Aorta (tissue), 5 donors: ENCODE measurements at places on chromosomes 2 and 18. TPM values are rescaled to one million over a fixed set of nuclear protein-coding genes. Genes with fewer than 3 reads are reported as not detected.

The CDK15 gene
- 7.7 TPM for total RNA-seq

The LHCGR gene
- 0.42 TPM for total RNA-seq

The SH3RF3 gene
- total RNA-seq = 24.4 TPM

- no peak for DNase-seq
Measured at GRCh38 chr2:233977296-233977837, 60.2 kb downstream of the TRPM8 start.

GRCh38 chr18:47149457-47150028, 757 bp downstream of the HDHD2 start:
- no peak for DNase-seq

DNA sequence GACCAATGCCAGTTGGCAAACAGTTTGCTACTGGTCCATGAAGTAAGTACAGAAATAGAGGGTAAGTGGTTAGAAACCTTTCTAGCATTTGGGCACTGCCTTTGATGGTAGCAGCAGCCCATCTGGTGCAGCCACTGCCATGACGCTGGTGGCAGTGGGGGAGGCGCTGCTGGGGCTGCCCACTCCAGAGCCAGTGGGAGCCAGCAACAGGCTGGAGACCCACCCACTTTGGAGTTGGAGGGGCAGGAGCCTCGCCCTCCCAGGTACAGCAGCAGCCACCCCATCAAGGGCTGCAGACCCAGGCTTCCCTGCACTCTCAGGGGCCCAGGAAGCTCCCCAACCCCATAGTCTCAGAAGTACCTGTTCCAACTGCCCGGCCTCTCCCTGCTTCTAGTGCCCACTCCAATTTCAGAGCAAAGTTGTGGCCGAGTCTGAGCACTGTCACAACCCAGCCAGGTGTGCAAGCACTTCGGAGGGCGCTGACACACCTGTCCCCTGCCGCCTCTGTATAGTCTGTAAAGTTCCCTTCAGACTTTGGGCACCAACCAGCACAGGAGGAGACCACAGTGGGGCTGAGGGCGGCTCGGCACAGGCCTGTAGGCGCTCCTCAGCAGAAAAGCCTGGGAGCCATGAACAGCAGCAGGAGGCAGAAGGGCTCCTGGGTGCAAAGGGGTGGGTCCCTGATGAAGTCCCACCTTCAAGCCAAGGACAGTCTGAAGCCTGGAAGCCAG, 125.6 kb upstream of the CCDC150 start:
- DNase-seq = no peak

- peak; percentile 90 for DNase-seq
Measured at GRCh38 chr18:57803103-57803969, at the start of gene ATP8B1. Gene ATP8B1 (minus strand): TSS chr18:57803315. CDS start chr18:57731807, 71,508 bp downstream.

GRCh38 chr2:47737-48136, 1.4 kb upstream of the FAM110C start:
- no peak for DNase-seq

DNA sequence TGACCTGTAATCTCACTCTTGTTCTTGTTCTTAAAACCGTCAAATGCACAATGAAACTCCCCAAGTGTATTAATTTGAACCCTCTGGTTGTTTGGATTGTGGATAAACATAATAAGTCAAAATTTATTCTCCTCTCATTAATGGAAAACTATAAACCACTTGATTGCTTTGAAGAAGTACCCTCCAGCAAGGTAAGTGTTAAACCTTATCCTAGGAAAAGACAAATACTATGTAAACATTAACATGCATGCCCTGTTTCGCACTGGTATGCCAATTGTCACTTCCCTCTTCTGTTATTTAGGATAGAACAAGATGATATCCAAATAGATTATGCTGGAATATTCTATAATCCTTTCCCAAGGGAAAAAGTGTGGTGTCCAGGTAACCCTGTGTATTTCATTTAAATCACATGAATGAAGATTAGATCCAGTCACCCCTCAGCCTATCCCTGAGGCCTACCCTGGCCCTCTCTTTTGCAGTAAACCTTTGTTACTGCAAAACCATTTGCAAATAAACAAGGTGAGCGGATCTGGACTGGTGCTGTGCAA, 1.3 kb downstream of the ADI1 start:
- DNase-seq = no peak

- peak; percentile 49 for DNase-seq
Measured at GRCh38 chr2:2564300-2565078, 233.4 kb upstream of the MYT1L start.

- peak; percentile 62 for DNase-seq
Measured at GRCh38 chr2:68368654-68369336, 3.7 kb downstream of the PLEK start.

DNA sequence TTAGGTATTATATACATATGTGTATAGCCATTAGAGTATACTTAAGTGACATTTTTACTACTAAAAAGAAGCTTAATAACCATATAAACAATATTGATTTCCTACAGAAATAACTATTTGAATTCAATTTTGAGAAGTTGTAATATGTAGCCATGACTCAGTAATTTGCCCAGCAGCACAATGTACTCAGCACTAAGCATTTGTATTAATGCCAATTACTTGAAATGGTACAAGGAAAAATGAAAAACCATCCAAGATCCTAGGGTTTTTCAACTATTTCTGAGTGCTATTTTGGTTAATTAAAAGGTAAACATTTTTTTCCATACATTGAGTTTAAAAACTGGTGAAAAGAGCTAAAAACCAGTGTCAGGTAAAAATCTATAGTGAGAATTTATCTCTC, 324.0 kb downstream of the KCNJ3 start:
- DNase-seq = no peak

GRCh38 chr18:596288-596881, 403 bp upstream of the CLUL1 start:
- no peak for DNase-seq

- no peak for DNase-seq
Measured at GRCh38 chr18:43213816-43214215, 63.5 kb downstream of the SYT4 start.

DNA sequence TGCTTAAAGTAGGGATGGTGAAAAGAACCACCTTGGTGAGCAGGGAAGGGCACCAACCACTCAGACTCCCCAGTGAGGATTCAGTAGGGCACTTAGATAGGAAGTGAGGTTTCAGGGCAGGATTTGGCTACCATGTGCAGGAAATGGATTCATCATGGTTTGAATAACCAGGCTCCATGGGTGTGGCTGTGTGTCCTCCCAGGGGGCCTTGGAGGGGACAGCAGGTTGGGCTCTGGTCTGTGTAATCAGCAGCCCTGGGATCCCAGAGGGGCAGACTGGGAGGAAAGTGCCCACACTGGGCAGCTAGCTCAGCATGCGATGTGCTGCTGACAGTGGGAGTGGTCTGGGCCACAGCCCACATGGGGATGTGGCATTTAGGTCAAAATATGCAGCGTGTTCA, 224.6 kb downstream of the CELF4 start:
- no peak for DNase-seq

DNA sequence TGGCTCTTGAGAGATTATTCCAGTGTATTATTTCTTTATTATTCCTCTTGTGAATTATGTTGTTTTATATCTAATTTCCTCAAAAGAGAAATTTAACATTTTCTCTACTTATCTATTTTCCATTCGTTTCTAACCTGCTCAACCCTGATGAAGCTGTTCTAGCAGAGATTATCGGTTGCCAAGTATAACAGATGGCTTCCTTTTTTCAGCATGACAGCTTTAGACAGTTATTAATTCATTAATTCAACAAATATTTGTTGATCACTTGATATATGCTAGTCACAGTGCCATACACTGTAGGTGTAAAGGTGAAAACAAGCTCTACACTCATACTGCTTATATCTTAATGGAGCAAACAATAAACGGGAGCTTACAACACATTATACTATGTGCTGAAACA, 137.9 kb upstream of the UBE2E3 start:
- DNase-seq = no peak

DNA sequence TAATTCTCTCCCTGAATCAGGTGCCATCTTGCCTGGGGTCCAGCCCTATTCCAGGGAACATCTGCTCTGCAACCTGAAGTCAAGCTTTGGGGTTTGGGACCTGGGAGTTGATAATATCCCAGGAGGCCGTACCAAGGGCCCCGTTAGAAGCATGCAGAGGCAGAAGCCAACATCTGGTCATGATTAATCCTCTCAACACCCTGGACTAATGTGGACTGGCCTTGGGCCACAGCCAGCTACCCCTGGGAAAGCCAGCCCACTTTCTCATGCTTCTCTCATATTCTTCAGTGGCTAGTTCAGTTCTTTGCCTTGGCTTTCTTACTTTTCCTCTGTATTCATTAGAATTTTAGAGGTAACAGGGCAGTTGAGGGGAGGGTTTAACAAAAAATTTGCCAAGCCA, 515.6 kb upstream of the NRP2 start:
- no peak for DNase-seq

DNA sequence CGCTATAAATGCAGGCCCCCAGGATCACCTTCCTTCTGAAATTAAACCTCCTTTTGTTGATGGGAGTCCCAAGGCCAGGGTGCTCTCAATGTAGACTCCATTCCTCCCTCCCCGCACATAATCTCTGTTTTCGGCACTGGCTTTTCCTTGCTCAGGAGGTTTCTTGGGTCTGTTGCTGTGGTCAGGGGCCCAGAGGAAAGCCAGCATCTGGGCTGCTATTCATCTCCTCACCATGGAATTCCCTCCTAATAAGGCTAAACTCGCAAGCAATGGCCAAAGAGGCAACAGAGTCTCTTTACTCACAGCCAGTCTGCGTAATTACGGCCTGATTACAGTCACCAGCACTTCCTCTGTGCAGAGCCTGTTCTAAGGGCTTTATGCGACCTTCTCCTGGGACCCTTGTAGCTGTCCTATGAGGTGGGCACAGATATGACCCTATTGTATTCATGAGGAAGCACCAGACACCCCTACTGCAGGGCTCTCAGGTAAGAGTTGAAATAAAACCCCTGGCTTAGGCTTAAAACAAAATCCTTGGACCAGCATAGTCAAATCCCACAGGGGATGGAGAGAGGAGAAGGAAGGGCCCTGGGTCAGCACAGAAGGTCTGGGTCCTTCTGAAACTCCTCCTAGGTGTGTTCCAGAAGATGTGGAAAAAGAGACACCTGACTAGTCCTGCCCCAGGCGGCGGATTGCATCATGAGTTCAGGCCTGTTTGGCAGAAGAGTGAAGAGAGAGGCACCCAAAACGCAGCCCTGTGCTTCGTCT, 105.0 kb upstream of the SH3BP4 start:
- DNase-seq = no peak
